Lower leg skin (tissue), 4 donors: ENCODE measurements at places on chromosomes 1 and 21. TPM values are rescaled to one million over a fixed set of nuclear protein-coding genes. Genes with fewer than 3 reads are reported as not detected.

DNA sequence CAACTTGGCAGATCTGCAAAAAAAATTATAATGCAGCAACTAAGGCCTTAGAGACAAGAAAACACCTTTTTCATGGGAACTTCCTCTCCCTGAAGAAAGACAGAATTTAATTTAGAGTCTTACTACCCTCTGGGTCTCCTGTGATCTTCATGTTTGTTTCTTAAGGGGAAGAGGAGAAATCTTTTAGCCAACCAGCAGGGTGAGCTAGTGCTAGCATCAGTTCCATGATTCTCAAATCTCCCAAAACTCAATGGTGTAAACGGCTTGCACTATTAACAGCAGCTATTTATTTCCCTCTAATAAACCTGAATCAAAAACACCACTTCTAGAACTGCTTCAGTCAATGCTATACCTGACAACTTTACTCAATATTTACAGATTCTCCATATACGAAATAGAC lies 3.8 kb downstream of the ZNF644 start:
- DNase-seq: no peak

DNA sequence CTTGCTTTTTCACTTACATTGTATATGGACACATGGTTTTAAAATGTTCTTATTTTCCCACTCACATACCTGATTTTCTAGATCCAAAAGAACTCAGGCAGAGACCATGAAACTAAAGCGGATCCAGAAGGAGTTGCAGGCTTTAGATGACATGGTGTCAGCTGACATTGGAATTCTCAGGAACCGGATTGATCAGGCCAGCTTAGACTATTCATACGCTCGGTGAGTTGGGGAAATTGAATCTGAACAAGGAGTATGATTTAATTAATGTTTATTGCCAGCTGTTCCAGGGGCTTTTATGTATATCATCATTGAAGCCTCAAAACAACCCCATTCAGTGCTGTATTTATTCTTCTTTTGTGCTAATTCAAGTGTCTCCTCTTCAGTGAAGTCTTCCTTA lies 12.7 kb downstream of the GORAB start:
- no peak for DNase-seq

- DNase-seq: no peak
Observed at GRCh38 chr21:27564684-27565301, 597.9 kb upstream of the ADAMTS5 start.

DNA sequence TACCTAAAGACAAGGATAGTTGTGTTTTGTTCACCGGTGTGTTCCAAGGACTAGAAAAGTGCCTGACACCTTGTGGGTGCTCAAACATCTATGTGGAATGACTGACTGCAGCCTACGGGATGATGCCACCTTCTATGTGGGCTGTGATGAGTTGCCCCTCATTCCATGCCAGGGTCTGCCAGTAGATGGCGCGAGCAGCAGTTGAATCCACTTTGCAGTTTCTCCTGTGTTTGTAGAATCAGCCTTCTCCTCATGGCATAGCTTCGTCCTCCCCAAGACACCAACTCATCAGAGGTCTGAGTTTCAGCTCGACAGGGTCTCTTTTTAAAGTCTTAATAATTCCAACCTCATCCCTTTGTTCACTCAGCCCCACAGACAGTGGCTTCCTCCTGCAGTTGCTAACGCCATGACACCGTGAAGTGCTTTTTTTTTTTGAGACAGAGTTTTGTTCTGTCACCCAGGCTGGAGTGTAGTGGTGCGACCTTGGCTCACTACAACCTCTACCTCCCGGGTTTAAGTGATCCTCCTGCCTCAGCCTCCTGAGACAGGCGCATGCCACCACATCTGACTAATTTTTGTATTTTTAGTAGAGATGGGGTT lies 133.7 kb downstream of the CAPN8 start:
- no peak for DNase-seq

DNA sequence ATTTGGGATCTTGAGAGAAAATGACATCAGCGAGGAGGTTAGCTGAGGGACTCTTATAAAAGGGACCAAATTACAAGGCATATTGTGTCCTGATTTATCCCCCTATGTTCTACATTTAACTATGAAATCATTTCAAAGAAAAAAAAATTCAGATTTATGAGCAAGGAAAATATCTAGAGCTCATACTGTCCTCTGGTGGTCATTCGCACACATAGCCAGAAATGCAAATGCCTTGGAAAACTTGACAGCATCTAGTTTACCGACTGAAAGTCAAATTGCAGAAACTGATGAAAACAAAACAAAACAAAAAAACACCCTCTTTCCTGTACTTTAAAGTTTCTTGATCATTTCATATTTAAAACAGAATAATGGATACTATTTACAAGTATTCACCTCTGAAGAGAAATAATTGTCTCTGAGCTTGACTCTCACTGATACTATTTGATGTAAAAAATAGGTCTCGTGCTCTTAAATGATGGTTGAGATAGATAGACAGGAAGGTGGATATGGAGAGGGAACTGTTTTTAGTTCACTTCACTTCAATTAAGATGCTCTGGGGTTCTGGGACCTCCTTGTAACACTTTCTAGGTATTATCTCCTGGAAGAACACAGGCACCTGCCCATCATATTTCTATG lies 253.8 kb downstream of the PCP4 start:
- no peak for DNase-seq

GRCh38 chr1:115469703-115470476 lies 131.8 kb upstream of the NGF start:
- peak; percentile 72 for DNase-seq

- DNase-seq: no peak
Observed at GRCh38 chr1:232837087-232837486, 31.9 kb downstream of the MAP10 start.

Gene ADGRL2
- 53.2 TPM for total RNA-seq
